ENCODE measurements at places on chromosomes 4 and X. TPM values are rescaled to one million over a fixed set of nuclear protein-coding genes. Genes with fewer than 3 reads are reported as not detected.

DNA sequence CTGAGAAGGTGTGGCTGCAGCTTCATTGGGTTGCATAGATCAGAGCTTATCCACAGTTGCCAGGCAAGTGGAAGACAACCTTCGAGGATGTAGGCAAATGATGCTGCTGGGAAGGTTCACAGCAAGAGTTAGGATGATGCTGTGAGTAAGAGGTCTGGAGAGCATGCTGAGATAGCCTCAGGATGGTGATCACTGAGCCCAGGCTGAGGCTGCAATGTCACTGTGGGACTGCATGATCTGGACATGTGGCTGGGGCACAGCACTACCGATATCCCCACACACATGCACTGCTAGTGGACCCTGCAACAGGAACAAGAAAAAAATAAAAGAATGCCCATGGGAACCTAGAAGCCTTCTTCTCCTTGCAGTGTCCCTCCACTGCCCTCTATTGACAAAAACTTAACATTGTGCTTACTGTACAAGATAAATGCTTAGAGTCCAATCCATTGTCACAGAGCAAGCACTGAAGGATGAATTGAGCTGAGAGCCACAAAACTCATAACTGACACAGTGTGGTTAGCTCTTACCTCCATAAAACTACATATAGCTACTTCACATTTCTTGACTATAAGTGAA, 105.6 kb downstream of the CNKSR2 start:
- DNase-seq, result peak; percentile 11

GRCh38 chrX:108270739-108271396, 167.4 kb downstream of the COL4A6 start:
- DNase-seq, result no peak

GRCh38 chr4:24470666-24471485, 113.5 kb downstream of the DHX15 start:
- no peak for DNase-seq

GRCh38 chr4:118742050-118742449, 56.9 kb downstream of the METTL14 start:
- no peak for DNase-seq

DNA sequence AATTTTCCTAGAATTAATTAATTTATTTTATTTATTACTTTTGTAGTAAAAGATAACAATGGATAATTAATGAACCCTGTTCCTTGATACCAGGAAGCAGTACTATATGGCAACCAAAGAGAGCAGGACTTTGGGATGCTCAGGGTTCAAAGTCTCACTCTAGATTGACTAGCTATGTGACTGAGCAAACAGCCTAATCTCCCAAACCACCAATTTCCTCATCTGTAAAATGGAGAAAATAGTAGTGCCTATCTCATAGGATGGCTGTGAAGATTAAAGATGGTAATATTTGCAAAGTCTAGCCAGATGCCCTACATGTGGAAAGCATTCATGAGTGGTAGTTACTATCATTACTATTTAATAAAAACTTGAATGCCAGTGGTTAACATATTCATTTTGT, 97.6 kb downstream of the PRDM5 start:
- DNase-seq, result no peak

WDFY3 gene
- 31.5 TPM for polyA plus RNA-seq

DNA sequence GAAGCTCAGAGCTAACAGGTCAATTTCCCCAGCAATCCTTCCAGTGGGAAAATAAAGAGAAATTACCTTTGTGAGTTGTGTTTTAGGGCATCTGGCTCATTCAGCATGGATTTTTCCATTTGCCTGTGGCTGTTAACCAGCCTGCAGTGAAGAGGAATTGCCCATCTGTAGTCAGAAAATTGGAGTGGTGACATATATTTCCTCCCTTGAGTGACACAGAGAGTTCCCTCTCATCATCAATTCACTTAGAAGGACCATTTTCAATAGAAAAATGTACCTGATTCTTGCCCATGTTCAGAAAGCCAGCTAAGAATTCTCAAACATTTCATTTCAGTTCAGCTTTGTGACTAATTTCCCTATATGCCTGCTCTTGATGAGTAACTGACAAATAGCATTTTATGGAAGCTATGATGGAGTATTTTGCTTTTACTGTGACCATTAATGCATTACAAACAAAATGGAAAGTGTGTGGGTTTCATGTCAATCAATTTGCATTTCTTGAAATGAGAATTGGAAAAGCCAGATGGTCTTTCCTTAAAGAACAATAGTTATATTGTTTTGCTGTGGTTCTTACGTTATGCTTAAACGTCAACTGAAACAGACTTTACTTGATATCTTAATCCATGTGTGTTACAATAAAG, 155.8 kb downstream of the NWD2 start:
- DNase-seq, result no peak

DNA sequence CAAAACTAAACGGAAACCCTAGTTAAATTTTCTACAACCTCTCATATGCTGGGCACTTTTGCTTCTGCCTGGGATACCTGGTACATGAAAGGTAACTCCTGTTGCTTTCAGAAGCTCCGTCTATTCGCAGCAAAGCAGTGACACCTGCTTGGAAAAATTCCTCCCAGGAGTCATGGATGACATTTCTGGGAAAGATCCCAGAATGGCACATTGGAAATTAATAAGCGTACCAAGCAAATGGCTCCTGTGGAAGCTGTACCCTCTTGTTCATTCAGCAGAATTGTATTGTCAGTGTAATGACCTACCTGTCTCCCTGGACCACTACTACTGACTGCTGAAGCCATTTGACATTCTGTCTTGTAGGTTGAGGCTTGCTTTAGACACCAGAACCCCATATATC, 349.7 kb upstream of the NOCT start:
- DNase-seq, result no peak

DNA sequence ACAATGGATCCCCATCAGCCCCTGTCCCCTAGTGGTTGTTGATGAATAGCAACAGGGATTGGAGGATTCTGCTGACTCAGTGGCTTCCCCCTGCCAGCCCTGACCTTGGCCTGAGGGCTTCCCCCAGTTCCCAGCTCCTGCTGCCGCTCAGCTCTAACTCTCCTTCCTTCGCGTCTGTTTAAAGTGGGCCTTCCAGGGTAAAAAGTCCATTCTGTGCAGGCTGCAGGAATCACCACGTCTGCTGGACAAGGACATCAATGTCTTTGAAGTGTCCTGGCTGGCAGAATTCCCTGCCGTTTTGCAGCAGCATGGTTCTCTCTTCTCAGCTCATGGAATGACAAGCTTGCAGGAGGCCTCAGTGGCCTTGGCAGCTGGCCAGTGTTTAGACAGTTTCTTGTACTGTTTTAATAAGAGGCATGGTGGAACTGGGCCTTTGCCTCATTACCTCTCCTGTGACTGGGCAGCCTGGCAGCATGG, 152.5 kb upstream of the STX18 start:
- no peak for DNase-seq

DAPP1 gene
- polyA plus RNA-seq, result not detected

- DNase-seq, result no peak
Observed at GRCh38 chr4:107497054-107497453, 223.0 kb downstream of the PAPSS1 start.

GRCh38 chr4:22480675-22481327, 35.1 kb downstream of the ADGRA3 start:
- DNase-seq, result no peak

GRCh38 chr4:166481055-166481454, 608.0 kb downstream of the TLL1 start:
- no peak for DNase-seq

DNA sequence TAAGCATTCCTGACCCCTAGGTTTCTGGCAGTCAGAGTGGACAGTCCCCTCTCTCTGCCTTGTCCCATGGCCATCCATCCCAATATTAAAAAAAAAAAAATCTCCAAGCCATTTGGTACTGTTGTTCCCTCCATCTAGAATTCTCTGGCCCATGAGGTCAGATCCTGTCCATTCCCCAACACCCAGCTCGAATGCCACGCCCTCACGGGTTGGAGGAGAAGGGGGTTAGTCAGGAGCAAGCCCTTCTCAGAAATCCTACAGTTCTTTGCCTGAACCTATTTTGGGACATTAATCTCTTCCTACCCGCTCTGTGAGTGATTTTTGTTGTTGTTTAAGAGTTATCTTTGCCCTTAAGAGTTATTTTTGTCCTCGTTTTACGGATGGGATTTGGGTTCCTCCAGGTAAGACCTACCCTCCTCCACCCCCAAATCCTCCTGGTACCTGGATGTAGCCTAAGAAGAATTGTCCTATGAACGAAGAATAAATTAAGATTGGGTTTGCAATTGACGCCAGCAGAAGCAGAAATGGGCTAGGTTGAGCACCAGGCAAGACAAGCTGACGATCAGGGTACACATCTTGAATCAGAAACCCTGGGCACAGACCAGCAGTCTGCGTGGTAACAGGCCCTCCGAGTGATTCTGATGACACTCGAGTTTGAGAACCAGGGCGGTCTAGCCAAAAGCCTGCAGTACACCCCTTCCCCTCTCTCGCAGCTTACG, 977 bp downstream of the RNF175 start:
- DNase-seq, result no peak

MAGEA2B gene
- not detected for polyA plus RNA-seq

DNA sequence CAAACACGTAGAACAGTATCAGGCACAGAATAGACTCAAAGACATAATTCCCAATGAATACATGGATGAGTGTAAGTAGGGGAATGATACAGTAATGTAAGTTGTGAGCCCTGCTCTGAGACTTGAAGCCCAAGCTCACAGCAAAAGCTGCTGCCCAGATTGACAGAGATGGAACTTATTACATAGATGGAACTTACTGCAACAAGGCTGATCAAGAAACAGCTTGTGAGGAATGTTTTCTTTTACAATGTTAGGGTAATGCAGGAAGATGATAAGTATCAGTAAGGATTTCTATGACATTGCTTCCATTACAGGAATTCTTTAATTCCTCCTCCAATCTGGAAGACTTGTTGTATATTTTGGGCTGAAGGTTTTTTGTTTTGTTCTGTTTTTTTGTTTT, 278.4 kb downstream of the IL15 start:
- DNase-seq, result no peak

DNA sequence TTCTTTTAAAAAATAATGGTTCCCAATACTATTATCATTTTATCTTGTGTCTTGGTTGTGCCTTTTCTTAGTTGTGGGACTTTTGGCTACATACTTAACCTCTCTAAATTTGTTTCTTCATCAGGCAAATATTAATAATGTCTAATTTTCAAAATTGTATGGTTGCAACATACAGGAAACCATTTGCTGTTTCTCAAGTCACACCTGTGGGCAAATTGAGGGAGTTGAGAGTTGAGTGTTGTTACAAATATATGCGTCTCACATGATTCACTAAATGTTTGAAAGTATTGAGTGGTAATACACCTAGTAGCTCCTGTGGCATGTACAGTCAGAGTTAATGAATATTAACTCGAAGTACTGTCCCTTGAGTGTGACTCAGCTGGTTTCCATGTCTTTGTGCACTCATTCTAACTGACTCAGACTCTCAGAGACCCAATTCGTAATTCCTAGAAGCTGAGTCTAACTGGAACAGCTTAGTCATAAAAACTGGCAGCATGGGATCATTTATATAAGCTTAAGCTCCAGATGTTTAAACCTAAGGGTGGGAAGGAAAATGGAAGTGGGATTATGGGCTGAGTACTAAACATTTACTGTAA, 802.4 kb downstream of the TRIML1 start:
- DNase-seq, result peak; percentile 96

PCDH7 gene
- 20.0 TPM for polyA plus RNA-seq

LRAT gene
- not detected for polyA plus RNA-seq

- DNase-seq, result no peak
Observed at GRCh38 chrX:54633641-54634040, 103.6 kb downstream of the GNL3L start.

GABRG1 gene
- polyA plus RNA-seq, result not detected

DNA sequence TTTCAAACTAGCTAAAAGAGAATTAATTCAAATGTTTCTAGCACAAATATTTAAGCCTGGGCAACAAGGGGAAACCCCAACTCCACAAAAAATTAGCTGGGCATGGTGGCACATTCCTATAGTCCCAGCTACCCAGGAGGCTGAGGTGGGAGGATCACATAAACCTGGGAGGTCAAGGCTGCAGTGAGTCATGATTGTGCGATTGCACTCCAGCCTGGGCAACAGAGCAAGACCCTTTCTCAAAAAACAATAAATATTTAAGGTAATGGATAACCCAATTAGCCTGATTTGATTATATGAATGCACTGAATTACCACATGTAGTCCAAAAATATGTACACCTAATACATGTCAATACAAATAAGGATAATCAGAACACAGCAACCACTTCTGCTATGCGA, 14.3 kb downstream of the RCHY1 start:
- no peak for DNase-seq

ENPP6 gene
- polyA plus RNA-seq, result 0.02 TPM

NLGN4X gene
- not detected for polyA plus RNA-seq

- no peak for DNase-seq
Observed at GRCh38 chr4:132195176-132195575, 953.9 kb upstream of the PCDH10 start.

GRCh38 chrX:109890910-109891502, 111.9 kb upstream of the TMEM164 start:
- DNase-seq, result no peak

DNA sequence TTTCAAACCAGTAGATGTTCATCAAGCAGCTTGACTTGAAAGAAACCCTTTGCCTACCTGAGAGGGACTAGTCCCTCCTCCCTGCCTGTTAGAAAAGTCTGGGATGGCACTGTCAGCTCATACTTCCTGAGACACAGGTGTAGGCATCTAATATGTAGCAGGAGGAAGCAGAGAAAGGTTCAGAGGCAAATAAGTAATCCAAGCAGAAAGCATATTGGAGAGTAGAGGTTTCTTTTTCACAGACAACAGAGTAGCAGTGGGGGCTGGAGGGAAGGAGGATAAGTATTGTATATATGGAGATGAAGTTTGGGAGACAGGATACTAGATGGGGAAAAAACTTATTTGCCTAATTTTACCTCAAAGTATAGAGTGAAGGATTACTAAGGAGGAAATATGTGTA, 81.5 kb downstream of the FNIP2 start:
- DNase-seq, result no peak

MAGEA10 gene
- not detected for polyA plus RNA-seq

GRCh38 chr4:112775801-112776200, 138.9 kb downstream of the LARP7 start:
- no peak for DNase-seq

MTTP gene
- polyA plus RNA-seq, result 0.02 TPM

DNA sequence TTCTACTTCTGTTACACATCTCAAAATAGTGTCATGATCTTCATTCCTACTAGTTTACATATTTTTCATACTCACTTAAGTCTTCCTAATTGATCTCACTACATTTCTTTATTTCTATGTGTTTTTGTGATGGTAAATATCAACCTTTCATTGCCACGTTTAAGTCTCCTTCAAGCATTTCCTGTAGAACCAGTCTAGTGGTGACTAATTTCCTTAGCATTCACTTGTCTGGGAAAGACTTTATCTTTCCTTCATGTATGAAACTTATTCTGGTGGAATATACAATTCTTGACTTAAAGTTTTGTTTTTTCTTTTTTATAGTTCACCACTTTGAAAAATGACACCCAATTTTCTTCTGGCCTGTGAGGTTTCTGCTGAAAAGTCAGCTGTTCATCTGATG, 181.4 kb upstream of the NEIL3 start:
- no peak for DNase-seq

- peak; percentile 11 for DNase-seq
Observed at GRCh38 chr4:168124008-168124641, 31.8 kb downstream of the ANXA10 start.

GLRA3 gene
- not detected for polyA plus RNA-seq

VCX3A gene
- polyA plus RNA-seq, result not detected

P2RY4 gene
- polyA plus RNA-seq, result 0.17 TPM

ODAPH gene
- polyA plus RNA-seq, result not detected

- peak; percentile 47 for DNase-seq
Observed at GRCh38 chr4:7939377-7940108, at the start of gene AFAP1. TSS of gene AFAP1 (minus strand) at chr4:7939861. CDS start at chr4:7872078, 67,783 bp downstream.

MPP1 gene
- 30.3 TPM for polyA plus RNA-seq

- no peak for DNase-seq
Observed at GRCh38 chr4:56051029-56051709, 102.4 kb downstream of the CEP135 start.

- no peak for DNase-seq
Observed at GRCh38 chrX:53084043-53084570, 1.9 kb downstream of the TSPYL2 start.

All from AG04450 (cell line).